ENCODE measurements at places on chromosomes 4 and X. TPM values are rescaled to one million over a fixed set of nuclear protein-coding genes. Genes with fewer than 3 reads are reported as not detected.

ZMAT1 gene
- 0.76 TPM for total RNA-seq

HSFX3 gene
- not detected for total RNA-seq

FAM9B gene
- not detected for total RNA-seq

GAGE12H gene
- not detected for total RNA-seq

ZDHHC15 gene
- not detected for total RNA-seq

DDIT4L gene
- 2.8 TPM for total RNA-seq

CSAG1 gene
- total RNA-seq: not detected

RRAGB gene
- total RNA-seq: 19.2 TPM

FHIP1A gene
- 0.65 TPM for total RNA-seq

SLC7A11 gene
- 10.1 TPM for total RNA-seq

SLC9A7 gene
- total RNA-seq: 5.2 TPM

POU3F4 gene
- total RNA-seq: not detected

TMPRSS11F gene
- total RNA-seq: not detected

NHS gene
- total RNA-seq: under 0.01 TPM

RBMXL3 gene
- total RNA-seq: not detected

PDHA2 gene
- total RNA-seq: not detected

SCML1 gene
- total RNA-seq: 5.4 TPM

CFAP47 gene
- under 0.01 TPM for total RNA-seq

FGB gene
- not detected for total RNA-seq

TECRL gene
- total RNA-seq: not detected

NAA11 gene
- not detected for total RNA-seq

PABPC4L gene
- total RNA-seq: 0.65 TPM

ETDA gene
- not detected for total RNA-seq

PDZD4 gene
- 0.33 TPM for total RNA-seq

MAGEB17 gene
- total RNA-seq: not detected

RS1 gene
- total RNA-seq: not detected

GABRB1 gene
- not detected for total RNA-seq

VSIG4 gene
- not detected for total RNA-seq

STPG2 gene
- total RNA-seq: 0.17 TPM

SPANXC gene
- not detected for total RNA-seq

PABPC1L2B gene
- total RNA-seq: not detected

MAGEA12 gene
- total RNA-seq: not detected

RPS6KA6 gene
- 0.54 TPM for total RNA-seq

ASB9 gene
- total RNA-seq: 0.43 TPM

SNCA gene
- total RNA-seq: 121 TPM

SAGE1 gene
- not detected for total RNA-seq

SH2D1A gene
- total RNA-seq: not detected

ATP2B3 gene
- under 0.01 TPM for total RNA-seq

ACE2 gene
- not detected for total RNA-seq

NUDT10 gene
- under 0.01 TPM for total RNA-seq

PSMD10 gene
- 66.8 TPM for total RNA-seq

SHROOM2 gene
- total RNA-seq: 11.0 TPM

JAKMIP1 gene
- total RNA-seq: not detected

ADGRA3 gene
- total RNA-seq: 16.7 TPM

GABRQ gene
- under 0.01 TPM for total RNA-seq

FDCSP gene
- total RNA-seq: not detected

NRK gene
- total RNA-seq: 0.22 TPM

MAOB gene
- 0.09 TPM for total RNA-seq

MAGEC1 gene
- total RNA-seq: not detected

IL1RAPL2 gene
- not detected for total RNA-seq

All from dermis lymphatic vessel endothelial cell (primary cell).